ENCODE measurements at places on chromosomes 4 and X. TPM values are rescaled to one million over a fixed set of nuclear protein-coding genes. Genes with fewer than 3 reads are reported as not detected.

The TLR3 gene
- 23.6 TPM for total RNA-seq

The SERTM2 gene
- total RNA-seq, result 0.66 TPM

The RNF212 gene
- total RNA-seq, result 3.9 TPM

The KIT gene
- total RNA-seq, result 32.8 TPM

The FAT4 gene
- total RNA-seq, result 2.5 TPM

The DRP2 gene
- total RNA-seq, result 0.23 TPM

The RNF175 gene
- 0.63 TPM for total RNA-seq

The HAND2 gene
- 3.3 TPM for total RNA-seq

The VCX2 gene
- total RNA-seq, result not detected

The TASL gene
- total RNA-seq, result 1.1 TPM
